PC-9 (cell line): ENCODE measurements at places on chromosomes 3 and 15.

- DNase-seq: peak; percentile 51
Observed at GRCh38 chr3:111737706-111738086, 121.4 kb upstream of the PHLDB2 start.

- DNase-seq: no peak
Observed at GRCh38 chr15:34850121-34850520, 54.8 kb upstream of the ACTC1 start.

DNA sequence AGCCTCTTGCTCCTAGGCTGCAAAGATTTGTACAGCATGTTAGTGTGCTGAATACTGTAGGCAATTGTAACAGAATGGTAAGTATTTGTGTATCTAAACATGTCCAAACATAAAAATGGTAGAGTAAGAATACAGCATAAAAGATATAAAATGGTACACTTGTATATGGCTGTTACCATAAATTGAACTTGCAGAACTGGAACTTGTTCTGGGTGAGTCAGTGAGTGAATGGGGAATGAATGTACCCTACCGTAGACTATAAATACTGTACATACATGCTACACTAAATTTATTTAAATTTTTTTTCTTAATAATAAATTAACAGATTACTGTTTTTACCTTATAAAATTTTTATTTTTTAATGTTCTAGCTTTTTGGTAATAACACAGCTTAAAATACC is 858.7 kb downstream of the ROBO2 start:
- DNase-seq: no peak

- DNase-seq: no peak
Observed at GRCh38 chr3:30628901-30629590, 22.6 kb downstream of the TGFBR2 start.

GRCh38 chr15:85008474-85009260 is 27.0 kb downstream of the PDE8A start:
- DNase-seq: no peak

DNA sequence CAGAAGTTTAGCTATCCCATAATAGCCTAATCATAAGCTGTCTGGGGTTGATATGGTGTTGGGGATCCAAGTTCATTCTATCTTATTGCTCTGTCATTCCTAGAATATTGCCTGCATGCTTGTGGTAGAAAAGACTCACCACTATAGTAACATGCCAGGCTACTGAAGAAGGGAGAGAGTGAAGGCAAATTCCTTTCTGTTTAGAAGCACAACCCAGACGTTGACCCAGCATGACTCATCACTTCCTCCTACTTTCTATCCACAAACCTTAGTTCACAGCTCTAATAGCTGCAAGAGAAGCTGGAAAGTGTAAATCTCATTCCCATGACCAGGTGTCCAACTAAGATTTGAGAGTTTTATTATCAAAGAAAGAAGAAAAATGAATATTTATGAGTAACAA is 57.8 kb upstream of the NMD3 start:
- peak; percentile 30 for DNase-seq

- DNase-seq: no peak
Observed at GRCh38 chr3:128016502-128016901, 35.7 kb upstream of the SEC61A1 start.

- DNase-seq: no peak
Observed at GRCh38 chr15:39830166-39830565, 47.5 kb upstream of the FSIP1 start.

DNA sequence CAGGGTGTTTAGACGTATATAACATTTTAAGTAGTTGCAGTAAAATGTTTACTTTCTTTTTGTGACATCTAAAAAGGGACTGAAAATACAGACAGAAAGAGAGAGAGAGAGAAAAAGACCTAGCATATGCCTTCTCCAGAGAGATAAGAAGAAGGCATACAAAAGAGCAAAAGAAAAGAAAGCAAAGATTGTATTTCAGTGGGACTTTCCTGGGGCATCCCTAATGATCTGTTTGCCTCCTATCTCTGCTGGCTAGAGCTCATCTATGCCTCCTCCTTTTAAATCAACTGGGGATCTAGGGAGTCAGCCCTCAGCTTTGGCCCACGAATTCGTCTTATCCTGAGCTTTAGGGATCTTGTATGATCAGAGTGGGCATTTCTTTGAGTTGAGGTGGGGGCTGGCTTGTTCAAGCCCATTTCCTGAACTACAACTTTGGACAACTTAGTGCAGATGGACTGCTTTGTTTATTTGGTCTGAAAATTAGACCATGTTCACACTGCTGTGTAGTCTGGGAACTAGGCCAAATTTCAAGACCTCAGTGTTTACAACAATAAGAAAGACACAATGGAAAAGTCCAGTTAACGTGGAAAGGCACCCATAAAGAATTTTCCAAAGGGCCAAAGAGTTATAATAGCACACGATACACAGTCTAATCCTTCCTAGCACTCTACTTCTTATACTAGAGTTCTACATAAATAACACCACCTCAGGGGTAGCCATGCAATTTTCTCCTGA is 61.0 kb downstream of the ATP8B4 start:
- DNase-seq: no peak

GRCh38 chr3:141699324-141699723 is 38.8 kb upstream of the RNF7 start:
- no peak for DNase-seq

DNA sequence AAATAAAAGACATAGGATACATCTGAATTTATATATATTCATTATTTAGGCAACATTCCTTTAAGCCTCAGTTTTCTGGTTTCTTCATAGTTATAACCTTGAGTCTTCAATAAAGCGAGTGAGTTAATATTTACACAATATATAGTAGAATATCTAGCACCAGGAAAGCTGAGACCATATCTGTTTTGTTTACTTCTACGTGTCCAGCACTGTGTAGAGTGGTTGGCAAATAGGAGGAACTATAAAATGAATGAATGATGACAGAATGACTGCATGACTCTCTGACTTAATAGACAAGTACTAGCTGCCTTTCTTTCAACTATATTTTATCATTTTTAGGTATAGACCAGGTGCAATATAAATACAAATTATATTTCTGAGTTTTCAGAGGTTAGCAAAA is 197.8 kb upstream of the RBMS3 start:
- no peak for DNase-seq

- no peak for DNase-seq
Observed at GRCh38 chr3:131082871-131083863, 56.5 kb downstream of the NEK11 start.

GRCh38 chr3:167936019-167936418 is 159.7 kb downstream of the GOLIM4 start:
- DNase-seq: no peak

DNA sequence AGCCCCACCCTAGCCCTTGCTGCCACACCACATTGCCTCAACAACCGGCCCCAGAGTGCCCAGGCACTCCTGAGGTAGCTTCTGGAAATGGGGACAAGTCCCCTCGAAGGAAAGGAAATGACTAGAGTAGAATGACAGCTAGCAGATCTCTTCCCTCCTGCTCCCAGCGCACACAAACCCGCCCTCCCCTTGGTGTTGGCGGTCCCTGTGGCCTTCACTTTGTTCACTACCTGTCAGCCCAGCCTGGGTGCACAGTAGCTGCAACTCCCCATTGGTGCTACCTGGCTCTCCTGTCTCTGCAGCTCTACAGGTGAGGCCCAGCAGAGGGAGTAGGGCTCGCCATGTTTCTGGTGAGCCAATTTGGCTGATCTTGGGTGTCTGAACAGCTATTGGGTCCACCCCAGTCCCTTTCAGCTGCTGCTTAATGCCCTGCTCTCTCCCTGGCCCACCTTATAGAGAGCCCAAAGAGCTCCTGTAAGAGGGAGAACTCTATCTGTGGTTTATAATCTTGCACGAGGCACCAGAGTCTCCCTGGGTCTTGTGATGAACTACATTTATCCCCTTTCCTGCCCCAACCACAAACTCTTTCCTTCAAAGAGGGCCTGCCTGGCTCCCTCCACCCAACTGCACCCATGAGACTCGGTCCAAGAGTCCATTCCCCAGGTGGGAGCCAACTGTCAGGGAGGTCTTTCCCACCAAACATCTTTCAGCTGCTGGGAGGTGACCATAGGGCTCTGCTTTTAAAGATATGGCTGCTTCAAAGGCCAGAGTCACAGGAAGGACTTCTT is 39.1 kb downstream of the MESD start:
- DNase-seq: no peak

GRCh38 chr3:185421577-185422232 is 58.8 kb downstream of the MAP3K13 start:
- DNase-seq: no peak

DNA sequence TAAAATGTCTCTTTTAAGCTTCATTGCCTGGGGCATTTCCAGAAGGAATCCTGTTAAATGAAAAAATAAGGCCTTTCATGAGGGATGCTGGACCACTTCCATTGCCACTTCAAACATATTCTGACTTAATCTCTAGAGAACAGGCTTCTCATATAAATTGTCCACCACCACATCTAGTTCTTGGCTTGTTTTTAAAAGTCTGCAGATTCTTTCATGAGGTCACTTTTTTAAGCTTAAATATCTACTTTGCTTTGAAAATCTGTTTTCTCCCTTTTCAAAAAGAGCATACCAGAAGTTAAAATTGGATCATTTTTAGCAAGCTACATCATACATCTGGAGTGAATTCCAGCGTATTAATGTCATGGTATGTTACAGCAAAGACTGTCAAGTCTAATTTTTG is 131.6 kb downstream of the C3orf70 start:
- DNase-seq: no peak

DNA sequence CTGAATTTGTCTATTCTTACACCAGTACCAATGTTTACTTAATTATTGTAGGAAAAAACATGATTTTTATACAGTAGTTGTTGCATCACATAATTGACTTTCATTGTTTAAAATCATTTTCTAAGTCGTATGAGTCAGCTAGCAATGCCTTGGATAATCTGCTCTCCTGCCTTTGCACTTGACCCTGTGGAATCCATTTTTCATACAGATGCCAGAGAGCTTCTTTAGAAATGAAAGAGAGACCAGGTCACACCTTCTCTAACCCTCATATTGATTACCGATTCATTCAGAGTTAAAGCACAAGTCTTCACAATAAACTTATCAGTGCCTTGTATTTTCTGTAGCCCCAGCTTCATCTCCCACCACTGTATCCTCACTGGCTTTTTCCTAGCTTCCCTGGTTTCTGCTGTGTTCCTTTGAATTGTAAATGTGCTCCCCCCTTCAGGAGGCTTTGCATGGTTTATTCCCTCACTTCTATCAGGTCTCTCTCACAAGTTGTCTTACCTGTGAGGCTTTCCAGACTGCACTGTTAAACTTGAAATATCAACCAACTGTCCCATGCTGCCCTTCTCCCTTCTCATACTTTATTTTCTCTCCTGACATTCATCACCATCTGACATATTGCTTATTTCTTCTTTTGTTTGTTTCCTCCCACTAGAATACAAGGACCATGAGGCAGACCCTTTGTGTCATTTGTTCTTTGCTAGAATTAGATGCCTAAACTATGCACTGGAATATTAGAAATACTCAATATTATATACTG is 662.0 kb upstream of the GBE1 start:
- no peak for DNase-seq

- DNase-seq: peak; percentile 70
Observed at GRCh38 chr15:85785887-85786780, 8.6 kb downstream of the KLHL25 start.

DNA sequence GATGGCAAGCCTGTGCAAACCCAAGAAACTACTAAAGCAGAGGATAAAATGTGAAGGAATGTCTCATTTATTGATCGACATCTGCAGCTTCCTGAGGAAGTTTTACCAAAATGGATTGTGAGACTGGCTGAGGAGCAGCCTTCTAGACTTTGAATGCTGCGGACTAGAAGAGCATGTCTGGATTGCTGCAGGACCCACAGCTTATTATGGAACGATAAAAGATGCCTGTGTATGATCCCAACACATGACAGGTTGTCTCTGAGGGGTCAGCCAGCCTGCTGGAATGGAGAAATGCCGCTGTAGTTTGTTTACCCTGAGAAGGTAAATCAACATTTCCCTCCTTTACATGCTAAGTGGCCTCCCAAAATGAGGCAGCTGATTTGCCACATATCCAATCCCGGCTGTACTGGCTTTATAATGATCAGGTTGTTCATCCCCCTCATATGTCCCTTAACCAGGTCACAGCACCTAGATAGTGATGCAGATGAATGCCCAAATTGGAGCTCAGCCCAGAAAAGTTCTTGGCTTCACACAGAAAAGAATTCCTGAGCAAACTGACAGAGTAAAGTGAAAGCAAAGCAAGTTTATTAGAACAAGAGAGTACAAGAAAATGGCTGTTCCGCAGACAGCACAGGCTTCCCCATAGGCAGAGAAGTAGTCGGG is 63.9 kb downstream of the IL12A start:
- DNase-seq: no peak

GRCh38 chr3:158788446-158788845 is 13.4 kb upstream of the MFSD1 start:
- peak; percentile 69 for DNase-seq

- DNase-seq: no peak
Observed at GRCh38 chr15:41010345-41010744, 57.1 kb downstream of the CHAC1 start.

GRCh38 chr3:193851428-193851847 is 258.4 kb downstream of the OPA1 start:
- peak; percentile 97 for DNase-seq

DNA sequence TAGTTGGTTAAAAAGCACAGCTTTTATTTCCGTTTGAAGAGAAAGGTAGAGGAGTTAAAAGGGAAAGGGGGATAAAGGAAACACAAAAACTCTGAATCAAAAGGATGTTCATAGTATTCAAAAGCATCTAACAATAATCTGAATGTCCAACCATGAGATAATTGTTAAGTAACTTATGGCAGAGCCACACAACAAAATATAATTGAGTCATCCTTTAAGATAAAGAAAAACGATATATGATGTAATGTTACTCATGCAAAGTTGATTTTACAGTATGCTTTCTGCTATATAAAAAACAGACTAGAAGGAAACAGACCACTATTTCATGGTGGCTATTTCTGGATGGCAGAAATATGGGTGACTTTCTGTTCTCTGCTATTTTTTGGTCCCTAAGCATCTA is 3.9 kb downstream of the XPC start:
- DNase-seq: no peak

GRCh38 chr15:29454506-29454905 is 184.9 kb upstream of the NSMCE3 start:
- no peak for DNase-seq

- peak; percentile 22 for DNase-seq
Observed at GRCh38 chr3:132543011-132543739, 53.9 kb upstream of the ACKR4 start.

DNA sequence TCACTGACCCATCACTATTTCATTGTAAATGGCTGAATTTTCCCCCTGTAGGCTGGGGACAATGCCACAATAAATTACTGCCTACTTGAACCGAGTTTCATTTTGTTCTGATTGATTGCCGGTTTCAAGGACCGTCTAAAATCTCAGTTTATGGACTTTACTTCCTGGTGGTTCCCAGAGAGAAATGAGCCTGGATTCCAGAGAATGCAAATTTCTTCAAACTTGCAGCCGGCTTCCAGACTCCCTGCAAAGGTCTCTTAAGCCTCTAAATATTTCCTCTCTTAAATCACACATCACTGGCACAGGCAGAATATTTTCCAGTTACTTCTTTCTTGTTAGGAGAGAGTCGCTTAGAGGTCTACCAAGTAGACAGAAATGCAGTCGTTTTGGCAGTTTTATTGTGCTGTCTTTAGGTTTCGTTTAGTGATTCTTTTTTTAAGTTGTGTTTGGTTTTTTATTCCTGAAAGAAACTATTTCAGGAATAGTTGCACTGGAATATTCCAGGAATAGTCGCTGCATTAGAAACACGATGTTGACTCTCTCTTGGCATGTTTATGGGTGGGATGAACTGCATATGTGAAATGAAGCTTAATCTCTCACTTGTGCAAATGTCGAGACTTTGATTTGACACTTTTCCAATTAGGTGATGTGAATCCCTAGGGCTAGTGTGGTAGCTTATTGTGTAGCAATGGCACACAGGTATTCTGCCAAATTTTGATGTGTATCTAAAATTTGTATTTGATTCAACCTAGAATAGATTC is 284.1 kb upstream of the NR2E3 start:
- no peak for DNase-seq

- peak; percentile 89 for DNase-seq
Observed at GRCh38 chr3:111859061-111859973, at the start of gene PHLDB2. Gene PHLDB2 (plus strand): TSS chr3:111859265. CDS start chr3:111884078, 24,813 bp downstream.
